ENCODE measurements at places on chromosomes 12 and 14.

GRCh38 chr14:71341156-71341555 is 433.9 kb downstream of the PCNX1 start:
- no peak for DNase-seq

DNA sequence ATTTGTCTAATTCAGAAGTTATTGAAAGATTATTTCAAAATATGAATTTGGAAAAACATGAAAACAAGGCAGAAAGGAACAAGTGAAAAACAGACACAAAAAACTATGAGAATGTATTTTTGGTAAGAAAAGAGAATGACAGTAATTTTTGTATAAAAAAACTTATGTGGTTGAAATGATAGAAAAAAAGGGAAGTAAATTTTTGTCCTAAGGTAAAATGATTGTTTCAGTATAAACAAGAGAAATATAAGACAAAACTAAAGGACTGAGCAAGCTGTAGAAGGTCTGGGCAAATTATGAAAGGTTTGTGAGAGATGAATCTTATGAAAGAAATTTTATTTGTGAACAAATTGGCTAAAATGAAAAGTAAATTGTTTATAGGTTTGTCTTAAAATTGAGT is 44.6 kb downstream of the CEP83 start:
- no peak for DNase-seq

DNA sequence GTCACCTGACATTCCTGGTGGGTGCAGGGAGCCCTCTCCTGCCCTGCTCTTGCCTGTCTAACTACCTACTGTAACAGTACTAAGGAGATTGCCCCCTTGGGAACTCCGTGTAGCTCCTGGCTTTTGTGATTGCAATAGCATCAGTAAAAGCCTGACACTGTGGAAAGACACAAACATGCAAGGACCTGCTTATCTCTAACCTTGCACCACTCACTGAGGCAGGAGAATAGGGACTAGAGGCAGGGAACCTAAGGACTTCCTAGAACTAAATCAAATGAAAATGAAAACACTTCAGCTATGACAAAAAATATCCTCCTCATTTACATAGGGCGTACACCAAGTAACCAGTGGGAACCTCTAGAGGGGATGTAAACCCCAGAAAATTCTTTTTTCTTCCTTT is 28.5 kb downstream of the TUBA1A start:
- no peak for DNase-seq

DNA sequence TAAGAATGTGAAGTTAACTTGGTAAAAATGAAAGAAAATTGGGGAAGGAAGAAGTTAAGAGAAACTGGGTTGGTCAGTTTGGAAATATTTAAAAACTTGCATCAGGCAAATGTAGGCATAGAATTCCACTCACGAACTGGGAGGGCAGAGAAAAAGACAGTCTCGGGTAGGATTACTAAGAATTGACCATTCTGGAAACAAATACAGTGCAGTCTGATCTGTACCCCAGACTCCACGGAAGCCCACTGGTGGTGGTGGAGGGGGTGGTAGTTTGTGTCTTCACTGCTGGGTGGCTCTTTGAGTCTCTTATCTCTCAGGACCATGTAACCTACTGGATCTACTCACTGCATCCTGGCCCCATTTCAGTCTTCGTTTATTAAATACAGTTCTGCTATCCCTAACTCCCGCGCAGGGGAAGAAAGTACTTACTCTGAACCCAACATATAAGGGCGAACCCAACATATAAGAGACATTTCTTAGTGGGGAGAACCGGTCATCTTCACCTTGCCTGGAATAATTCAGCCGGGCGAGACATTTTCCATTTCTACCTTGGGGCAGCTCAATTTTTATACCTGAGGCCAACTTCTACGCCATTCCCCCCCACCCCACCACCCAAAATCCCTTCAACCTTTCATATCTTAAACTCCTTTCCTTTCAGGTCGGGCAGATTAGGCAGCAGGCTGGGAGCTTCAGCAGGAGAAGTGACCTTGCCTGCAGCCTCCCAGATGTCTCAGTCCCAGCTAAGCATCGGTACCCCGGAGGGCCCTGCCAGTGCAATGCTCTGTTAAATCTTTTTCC is 1.7 kb downstream of the SLC2A3 start:
- DNase-seq = no peak

Measured in GM12892 (cell line).